Activated T-helper 2 cell treated with anti-CD3 and anti-CD28 coated beads, Interferon-gamma antibody, Interleukin-2, Interleukin-4, amounts not matched to agents 10 μg/mL and 5 μg/mL and 100 μg/mL, durations not matched to agents 14 hours and 24 hours and 36 hours (primary cell): ENCODE measurements at places on chromosomes 7 and 10. TPM values are rescaled to one million over a fixed set of nuclear protein-coding genes. Genes with fewer than 3 reads are reported as not detected.

LBX1 gene
- total RNA-seq = not detected in 2 replicates

OR13A1 gene
- total RNA-seq = not detected in 2 replicates

ITPRID1 gene
- not detected in 2 replicates for total RNA-seq

SNCG gene
- not detected in 2 replicates for total RNA-seq

- no peak for DNase-seq
Measured at GRCh38 chr10:132178672-132179545, 7.8 kb upstream of the DPYSL4 start.

- DNase-seq = no peak
Measured at GRCh38 chr7:107560898-107561516, 2.7 kb downstream of the COG5 start.

DNA sequence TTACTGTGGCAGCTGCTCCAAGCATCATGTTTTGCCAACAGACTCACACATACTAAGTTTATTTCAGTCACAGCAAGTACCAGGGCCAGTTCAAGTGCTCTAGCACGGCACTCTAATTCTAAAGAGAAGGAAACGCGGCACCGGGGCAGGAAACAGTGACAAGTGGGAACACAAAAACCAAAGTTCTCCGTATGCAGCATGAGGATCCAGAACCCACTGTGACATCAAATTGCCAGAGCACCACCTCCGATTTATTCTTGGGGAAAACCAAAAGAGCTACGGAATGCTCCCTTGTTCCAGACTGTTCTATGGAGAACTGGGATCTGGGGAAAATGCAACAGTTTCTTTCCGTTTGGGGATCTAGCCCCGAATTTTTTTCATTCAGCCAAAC is 448 bp upstream of the PTER start:
- DNase-seq = no peak

DNA sequence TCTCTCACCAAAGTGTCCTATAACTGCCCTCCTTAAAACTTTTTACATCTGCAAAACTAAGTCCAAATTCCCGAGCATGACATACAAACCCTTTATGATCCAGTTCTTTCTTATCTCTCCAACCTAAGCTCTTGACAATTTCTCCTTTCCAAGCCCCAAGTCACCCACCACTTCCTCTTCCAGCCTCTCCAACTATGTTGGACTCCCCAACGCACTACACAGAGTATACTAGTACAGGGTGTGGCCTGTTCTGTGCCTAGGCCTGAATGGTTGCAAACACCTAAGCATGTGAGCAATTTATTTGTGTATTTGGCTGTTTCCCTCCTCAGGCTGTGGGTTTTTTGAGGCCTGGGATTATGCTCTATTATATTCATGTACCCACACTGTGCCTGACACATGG is 101.2 kb upstream of the APBB1IP start:
- no peak for DNase-seq

GRCh38 chr7:149624006-149624405 is 126.4 kb upstream of the ZNF746 start:
- peak; percentile 26 for DNase-seq

- no peak for DNase-seq
Measured at GRCh38 chr10:89274928-89275327, 23.4 kb upstream of the LIPA start.

ANKRD7 gene
- not detected in 2 replicates for total RNA-seq

ANXA8 gene
- total RNA-seq = 7.0 and 7.5 TPM in 2 replicates

UCMA gene
- total RNA-seq = not detected in 2 replicates
